ENCODE measurements at places on chromosomes 12 and 14.

- no peak for DNase-seq
Observed at GRCh38 chr12:99439399-99439798, 208.2 kb upstream of the GARIN6 start.

GRCh38 chr14:103247169-103247606 lies 86.8 kb upstream of the EIF5 start:
- DNase-seq, result no peak

- no peak for DNase-seq
Observed at GRCh38 chr12:66002812-66003211, 127.7 kb downstream of the LLPH start.

- DNase-seq, result peak; percentile 44
Observed at GRCh38 chr14:69543341-69544115, 31.1 kb downstream of the CCDC177 start.

DNA sequence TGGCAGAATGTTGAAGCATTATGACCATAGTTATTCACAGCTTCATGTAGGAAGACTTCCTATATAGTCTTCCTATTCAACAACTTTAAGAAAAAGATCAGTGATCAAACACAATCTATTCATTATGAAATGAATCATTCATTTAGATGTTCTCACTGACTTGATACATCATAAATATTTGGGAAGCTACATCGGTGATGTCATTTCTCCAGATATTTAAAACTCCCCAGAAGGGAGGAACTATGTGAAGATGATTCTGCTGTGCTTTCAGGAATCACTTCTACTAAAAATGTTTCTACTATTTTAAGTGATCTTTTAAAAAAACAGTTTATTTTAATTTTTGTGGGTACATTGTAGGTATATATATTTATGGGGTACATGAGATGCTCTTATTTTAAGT lies 316.4 kb downstream of the BCAT1 start:
- no peak for DNase-seq

DNA sequence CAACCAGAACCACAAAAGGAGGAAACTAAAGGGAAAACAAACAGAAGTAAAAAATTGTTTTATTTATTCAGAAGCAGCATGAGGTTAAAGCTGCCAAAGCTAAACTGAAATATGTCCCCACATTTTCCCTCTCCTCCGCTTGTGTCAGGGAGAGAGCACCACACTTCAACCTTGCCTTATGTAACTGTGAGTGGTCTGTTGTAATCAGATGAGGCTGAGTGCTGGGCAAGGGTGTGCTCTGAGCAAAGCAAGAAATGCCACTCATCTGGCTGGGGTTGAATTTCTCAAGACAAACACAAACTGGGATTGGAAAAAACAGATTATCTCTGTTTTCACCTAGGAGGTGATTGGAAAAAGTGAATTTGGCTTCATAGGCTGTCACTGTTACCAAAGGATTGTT lies 12.2 kb downstream of the CAPZA3 start:
- DNase-seq, result no peak

GRCh38 chr12:31034372-31034771 lies 39.3 kb upstream of the DDX11 start:
- no peak for DNase-seq

GRCh38 chr12:27014859-27015729 lies 910 bp upstream of the TM7SF3 start:
- peak; percentile 39 for DNase-seq

DNA sequence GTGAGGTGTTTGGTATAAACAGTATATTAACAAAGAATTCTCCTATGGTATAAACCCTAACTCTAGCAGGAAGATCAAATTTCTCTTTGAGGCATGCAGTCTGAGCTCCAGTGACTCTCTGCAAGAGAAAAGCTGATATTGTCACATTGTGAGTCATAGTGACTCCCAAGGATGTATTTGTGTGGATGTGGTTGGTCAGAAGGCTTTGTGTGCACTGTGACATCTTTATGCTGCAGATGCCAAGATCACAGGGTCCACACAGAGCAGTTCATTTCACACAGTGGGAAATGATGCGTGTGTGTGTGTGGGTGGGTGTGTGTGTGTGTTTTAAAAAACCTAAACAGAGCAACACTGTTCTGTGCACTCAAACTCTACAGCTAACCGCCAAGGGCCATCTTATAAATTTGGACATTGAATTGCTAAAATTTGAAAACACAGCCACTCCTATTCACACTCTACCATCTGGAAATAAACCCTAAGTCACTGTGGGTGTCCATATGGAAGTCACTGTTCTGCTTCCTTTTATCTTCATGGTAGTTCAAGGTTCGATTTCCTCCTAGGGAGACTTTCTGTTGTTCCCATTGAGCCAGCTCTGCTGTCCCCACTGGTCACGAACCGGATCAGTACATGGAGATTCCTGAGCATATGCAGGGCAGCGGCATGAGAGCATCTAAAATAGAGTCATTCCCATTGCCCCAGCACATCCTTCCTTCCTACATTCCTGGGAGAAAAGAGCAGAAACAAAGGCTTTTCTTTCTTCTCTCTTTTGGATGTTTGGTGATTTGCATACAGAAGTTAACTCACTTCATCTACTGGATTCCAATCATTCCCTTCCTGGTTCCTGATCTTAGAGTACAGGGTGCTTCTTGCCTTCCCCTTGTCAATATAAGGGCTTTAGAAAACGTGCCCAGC lies 727.6 kb downstream of the DIO2 start:
- DNase-seq, result no peak

- peak; percentile 59 for DNase-seq
Observed at GRCh38 chr14:98984719-98985041, 287.3 kb downstream of the BCL11B start.

GRCh38 chr12:42084522-42084921 lies 60.2 kb downstream of the GXYLT1 start:
- DNase-seq, result no peak

DNA sequence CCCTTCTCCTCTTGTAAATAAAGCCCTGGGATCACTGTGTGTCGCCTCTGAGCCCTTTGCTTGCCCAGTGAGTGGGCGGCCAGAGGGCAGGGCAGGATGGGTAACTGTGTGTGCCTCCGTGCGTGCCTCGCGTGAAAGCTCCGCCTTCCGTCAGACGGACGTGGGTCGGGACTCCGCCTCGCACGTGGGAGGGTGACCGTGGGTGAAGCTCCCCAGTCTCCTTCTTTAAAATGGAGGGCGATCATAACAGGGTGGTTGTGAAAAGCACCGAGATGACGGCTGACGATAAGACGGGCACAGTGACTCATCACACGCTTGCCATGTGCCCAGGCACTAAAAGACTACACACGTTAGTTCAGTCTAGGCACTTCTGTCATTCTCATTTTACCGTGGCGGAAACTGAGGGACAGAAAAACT lies 9.2 kb downstream of the PHB2 start:
- DNase-seq, result peak; percentile 94

DNA sequence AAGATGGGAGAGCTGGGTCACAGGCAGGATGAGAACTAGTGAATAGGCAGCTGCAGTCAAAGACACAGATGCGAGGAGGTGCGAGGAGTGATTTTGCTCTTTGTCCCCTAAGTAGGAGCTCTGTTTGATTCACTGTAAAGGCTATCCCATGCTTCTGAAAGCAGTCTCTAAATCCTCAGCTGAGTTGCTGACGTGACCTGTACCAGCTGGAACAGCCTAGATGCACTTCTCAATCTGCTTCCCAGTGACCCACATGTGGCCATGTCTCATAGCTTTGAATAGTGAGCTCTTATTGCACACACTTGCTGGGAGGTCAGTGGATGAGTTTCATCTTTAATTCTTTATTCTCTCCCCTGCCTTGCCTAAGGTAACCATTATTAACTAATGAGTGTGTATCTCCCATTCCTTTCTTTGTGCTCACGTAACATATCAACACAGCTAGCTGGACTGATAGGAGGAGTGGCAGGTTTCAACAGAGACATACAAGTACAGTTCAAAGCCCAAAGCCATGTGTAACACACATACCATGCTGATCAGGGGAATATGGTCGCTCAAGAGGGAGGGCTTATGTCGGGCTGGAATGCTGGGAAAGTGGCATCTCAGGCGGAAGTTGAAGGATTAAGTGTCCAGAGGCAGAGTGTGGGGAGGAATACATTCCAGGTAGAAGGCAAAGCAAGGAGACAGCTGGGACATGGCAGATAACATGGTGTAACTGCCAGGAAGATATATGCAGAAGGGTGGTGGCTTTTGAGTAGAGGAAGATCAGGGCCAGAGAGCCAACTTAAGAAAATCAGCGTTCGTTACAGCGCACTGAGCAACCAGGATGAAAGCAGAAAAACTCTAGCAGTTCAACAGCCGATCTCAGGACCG lies 15.4 kb upstream of the YY1 start:
- DNase-seq, result peak; percentile 63

DNA sequence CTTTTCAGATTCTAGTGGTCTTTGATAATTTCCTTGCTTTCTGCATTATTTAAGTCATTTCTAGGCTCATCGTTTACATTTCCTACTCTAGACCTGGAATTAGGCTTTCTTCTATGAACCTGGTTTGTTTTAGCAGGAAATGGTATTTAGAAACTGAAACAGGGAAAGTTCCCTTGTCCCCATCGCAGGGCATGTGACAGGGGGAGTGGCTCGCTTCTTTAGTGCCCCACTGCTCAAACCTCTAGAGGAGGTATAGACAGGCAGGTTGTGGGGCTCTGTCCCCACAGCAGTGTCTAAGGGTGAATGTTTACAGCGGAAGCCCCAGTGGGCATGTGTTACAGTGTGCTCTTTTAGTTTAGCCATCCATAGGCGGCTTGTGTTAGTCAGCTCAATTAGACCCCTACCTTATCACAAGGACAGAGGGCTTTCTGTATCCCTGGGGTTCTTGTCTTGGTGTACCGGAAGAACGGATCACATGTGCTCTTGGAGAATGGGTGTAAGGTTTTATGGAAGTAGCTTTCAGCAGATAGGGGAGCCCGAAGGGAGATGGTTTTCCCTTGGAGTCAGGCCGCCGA lies 25.0 kb downstream of the IFT81 start:
- DNase-seq, result no peak

DNA sequence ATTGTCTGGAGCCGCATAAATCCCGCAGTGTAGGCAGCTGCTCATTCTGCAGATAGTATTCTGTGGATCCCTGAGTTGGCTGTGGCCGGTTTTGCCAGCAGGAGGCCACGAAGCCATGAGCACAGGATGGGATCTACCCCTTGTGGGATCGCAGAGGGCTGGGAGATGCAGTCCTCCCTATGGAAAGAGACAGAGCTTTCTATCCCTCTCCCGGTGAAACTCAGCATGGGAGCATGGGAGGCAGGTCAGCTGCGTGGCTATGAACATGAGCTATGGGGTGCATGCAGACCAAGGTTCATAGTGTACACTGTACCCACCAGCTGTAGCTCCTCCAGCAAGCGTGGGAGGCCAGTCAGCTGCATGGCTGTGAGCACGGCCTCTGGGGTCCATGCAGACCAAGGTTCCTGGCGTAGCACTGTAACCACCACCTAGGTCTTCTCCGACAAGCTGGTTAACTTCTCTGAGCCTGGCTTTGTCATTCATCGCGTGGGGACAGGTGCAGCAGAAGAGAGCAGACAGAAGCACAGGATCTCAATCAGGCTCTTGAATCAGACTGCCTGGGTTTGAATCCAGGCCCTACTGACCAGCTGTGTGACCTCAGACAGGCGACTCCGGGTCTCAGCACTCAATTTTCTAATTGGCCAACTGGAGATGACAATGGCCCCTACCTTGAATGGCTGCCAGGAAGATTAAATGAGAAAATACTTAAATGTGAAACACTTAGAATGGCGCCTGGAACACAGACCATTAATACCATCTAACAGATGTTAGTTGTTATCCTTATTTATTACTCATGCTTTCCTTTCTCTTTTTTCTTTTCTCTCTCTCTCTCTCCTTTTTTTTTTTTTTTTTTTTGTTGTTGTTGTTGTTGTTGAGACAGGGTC lies 6.0 kb downstream of the BDKRB1 start:
- DNase-seq, result no peak

DNA sequence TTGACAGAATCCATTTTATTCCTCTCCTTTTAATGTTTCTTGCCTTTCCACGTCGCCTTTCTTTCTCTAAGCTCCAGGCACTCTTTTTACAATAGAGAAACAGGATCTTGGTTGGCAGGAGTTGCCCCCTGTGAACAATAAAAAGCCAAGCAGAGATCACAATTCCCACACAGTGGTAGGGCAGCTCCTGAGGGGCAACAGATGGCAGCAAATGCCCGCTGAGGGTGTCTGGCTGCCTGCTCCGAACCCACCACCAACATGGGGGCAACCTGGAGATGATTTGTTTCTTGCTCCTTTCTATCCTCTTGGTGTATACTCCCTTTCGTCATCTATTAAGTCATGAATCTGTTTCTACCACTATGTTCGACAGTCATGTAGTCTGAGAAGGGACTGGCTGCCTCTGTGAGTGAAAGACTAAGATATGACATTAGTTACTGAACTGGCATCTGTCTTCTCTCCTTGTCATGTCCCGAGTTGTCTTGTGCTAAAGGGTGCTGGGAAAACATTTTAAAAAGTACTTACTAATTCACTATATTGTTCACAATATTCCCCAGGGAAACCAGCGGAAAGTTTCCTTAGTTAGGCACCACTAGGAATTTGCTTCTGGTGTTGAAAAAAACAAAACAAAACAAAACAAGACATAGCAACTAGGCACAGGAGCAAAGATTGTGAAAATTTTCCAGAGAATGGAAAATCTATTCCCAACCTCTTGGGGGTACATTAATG lies 170.1 kb downstream of the STXBP6 start:
- no peak for DNase-seq

DNA sequence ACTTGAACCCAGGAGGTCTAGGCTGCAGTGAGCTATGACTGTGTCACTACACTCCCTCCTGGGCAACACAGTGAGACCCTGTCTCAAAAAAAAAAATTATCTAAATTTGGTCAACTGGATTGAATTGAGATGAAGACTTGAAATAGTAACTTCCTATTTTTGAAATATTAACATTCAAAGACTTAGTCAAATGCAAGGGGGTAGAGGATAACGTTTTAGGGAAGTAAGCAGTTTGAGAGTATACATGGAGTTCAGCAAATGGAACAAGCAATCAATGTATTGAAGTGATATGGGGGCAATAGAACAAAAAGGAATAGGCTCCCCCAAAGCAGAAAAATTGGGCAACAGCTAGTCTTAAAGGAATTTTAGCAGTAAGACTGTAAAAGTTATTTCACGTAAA lies 4.6 kb upstream of the MFAP5 start:
- peak; percentile 21 for DNase-seq

- peak; percentile 90 for DNase-seq
Observed at GRCh38 chr12:113048716-113049127, 7.8 kb upstream of the DTX1 start.

DNA sequence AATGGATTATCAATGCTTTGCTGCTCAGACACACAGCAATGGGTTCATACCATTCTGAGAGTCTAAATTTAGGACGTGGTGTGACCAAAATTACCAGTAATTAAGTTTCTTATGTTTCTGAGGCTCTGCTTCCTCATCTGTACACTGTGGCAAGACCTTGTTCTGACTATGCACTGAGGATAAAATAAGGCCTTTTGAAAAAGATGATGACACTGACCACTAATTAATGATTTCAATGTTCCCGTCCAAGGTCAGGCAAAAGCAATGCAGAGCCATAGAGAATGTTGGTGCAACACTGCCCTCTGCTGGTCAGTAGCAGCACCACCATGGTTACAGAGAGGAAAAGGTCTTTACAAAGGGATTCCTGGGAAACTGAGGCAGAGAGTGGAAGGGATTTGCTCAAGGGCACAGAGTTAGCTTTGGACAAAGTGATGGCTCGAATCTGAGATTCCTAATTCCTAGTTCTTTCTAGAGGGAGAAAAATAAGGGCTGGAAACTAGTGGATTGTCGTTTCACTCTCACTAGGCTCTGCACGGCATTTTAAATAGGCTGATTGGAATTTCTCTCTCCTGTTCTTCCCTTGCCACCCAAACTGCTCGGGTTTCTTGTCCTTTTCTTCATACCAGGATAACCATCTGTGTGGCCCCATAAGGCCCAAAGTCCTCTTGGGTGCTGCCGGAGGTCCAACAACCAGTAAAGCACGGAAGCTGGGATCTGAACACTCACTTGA lies 22.3 kb upstream of the P2RX7 start:
- DNase-seq, result peak; percentile 84

Measured in hematopoietic multipotent progenitor cell treated with erythropoietin and hydrocortisone succinate and interleukin-3 and kit ligand, for 6 days (in vitro differentiated cells).